NCI-H2029 (cell line): ENCODE measurements at places on chromosomes 11 and 22.

GRCh38 chr22:41352058-41352457 is 29.7 kb upstream of the TEF start:
- DNase-seq, result peak; percentile 18

DNA sequence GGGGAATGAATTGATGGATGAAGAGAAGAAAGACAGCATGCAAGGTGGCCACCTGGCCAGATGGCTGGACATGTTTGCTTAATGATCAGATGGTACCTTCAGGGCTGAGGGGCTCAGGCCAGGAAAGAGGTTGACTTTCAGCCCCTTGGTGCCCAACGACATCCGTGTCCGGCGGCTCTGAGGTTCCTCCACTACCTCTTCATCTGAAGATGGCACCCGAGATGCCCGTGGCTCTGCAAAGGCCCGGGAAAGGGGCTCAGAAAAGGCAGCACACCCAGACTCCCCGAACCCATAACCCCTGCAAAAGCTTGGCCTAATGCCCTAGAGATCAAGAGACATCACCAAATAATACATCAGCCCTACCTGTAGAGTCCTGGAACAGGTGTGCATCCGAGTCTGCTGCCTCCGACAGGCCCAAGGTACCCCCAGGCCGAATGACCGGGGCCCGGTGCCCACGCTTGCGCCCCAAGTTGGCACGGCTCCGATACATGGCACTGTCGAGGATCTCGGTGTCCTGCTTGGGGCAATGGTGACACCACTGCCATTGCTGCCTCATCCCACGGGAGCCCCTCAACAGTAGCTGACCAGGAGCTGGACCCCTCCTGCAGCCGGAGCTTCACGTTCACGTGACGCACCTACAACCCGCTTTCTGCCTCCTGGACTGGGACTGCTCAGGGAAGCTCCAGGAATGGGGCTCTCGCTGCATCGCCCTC is 22.9 kb downstream of the TNKS1BP1 start:
- DNase-seq, result no peak

DNA sequence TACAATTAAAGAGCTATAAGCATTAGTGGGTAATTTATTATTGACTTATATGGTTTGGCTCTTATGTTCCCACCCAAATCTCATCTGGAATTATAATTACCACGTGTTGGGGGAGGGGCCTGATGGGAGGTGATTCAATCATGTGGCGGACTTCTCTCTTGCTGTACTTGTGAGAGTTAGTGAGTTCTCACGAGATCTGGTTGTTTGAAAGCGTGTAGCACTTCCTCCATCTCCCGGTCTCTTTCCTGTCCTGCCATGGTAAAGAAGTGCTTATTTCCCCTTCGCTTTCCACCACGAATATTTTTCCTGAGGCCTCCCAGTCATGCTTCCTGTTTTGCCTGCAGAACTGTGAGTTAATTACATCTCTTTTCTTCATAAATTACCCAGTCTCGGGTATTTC is 28.1 kb upstream of the CHORDC1 start:
- no peak for DNase-seq

DNA sequence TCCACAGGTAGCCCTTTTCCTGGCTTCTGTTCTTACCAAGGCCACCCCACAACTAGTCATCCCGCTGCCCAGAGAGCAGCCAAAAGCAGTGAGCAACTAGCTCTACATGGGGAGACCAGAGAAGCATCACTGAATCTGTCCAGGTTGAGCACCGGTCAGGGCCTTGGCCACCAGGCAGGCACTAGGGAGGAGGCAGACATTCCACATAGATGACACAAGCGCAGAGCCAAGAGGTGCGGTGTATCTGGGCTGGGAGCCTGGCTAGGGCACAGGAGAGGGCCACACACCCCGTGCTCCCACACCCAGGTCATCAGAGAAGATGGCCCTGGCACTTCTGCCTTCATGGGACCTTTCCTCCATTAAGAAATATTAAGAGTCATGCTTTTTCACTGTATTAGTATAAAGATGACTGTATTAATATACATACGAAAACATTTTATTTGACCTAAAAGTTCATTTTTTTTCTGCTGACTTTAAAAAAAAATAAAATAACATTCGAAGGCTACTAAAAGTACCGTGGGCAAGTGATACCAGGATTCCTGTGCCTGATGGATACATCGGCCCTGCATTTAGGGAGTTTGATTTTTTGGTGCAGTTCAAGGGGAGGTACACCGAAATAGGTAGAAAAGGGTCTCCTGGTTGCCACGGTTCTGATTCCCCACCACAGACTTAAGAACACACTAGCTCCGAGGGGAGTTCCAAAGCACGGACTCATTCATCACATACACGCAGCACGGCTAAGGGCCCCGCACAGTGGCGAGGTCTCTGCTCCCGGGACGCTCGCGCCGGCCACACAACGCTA is 1.2 kb downstream of the DGCR2 start:
- no peak for DNase-seq

GRCh38 chr11:94870422-94870821 is 102.3 kb downstream of the AMOTL1 start:
- no peak for DNase-seq
